ENCODE measurements at places on chromosomes 7 and 10. TPM values are rescaled to one million over a fixed set of nuclear protein-coding genes. Genes with fewer than 3 reads are reported as not detected.
A peak's percentile ranks its signal among the peaks of the same experiment; 100 is the strongest.

DNA sequence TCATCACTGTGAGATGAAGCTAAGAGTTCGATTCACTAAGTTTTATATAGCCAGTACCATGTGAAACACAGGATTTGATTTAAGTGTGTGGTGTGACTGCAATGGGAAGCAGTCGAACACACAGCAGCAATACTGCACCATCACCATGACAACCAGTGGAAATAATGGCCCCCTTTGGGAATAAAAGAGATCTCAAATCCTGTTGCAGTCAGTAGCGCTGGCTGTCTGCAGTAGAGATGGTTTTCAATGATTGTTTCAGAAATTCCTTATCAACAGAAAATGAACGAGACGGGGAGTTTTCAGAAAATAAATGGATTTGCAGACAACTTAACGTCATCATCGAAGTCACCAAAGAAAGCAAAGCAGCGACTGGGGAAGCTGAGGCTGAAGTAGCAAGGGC lies 91.0 kb downstream of the PTPRE start:
- DNase-seq = no peak

- DNase-seq = no peak
Observed at GRCh38 chr7:80183900-80184685, 49.5 kb downstream of the GNAI1 start.

- DNase-seq = no peak
Observed at GRCh38 chr10:34716958-34717357, 98.1 kb downstream of the PARD3 start.

DNA sequence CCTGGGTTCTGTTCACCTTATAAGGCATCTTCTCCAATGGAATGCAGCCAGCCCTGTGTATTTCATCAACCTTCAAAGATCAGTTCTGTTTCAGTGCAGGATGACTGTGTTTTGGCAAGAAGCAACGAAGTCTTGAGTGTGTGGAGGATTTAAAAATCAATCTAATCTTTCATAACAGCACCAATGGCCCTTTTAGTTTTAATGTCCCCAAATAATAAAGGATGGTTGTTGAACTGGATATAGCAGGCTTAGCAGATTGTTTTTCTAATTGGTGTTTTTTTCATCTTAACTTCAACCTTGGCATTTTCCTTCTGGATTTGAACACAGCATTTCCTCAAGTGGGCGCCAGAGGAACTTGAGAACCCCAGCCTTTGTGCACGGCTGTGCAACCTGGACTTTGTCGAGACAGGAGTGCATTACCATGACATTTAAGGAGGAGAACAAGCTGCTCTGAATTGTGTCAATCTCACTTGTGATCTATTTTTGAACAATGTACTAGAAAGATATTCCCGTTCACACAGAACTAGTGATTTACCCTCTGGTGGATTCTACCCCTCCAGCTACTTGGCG lies 313.3 kb upstream of the AKR1E2 start:
- DNase-seq = peak; percentile 84

DNA sequence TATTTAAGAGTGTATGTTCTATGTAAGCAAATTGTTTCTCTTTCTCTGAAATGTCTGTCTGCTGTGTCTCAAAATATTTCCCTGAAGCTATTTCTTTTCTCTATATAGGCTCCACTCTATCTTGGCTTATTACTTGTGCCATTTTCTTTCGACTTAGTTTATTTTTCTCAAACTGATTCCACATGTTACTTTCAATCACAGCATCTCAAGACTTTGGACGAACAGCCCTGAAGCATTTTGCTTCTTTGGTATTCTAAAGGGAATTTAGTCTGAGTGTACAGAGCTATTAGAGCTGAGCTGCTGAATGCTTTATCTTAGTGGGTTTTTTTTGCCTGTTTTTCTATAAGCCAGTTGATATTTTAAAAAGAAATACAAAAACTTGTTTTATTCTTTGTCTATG lies 95.7 kb downstream of the PLXDC2 start:
- DNase-seq = no peak

The PGAM2 gene
- polyA plus RNA-seq = not detected

- no peak for DNase-seq
Observed at GRCh38 chr7:47390914-47391313, 191.0 kb downstream of the TNS3 start.

GRCh38 chr10:26807532-26807931 lies 53.2 kb downstream of the ABI1 start:
- DNase-seq = no peak

The GRM8 gene
- not detected for polyA plus RNA-seq

GRCh38 chr7:69609541-69610373 lies 11.5 kb downstream of the AUTS2 start:
- peak; percentile 5 for DNase-seq

The MALRD1 gene
- 0.45 TPM for polyA plus RNA-seq

The AGBL3 gene
- polyA plus RNA-seq = 1.5 TPM

The JCAD gene
- polyA plus RNA-seq = 17.1 TPM

The RBM28 gene
- 29.1 TPM for polyA plus RNA-seq
